Activated CD4-positive, alpha-beta T cell treated with anti-CD3 and anti-CD28 coated beads for 36 hours (primary cell): ENCODE measurements at places on chromosomes 4 and X.

DNA sequence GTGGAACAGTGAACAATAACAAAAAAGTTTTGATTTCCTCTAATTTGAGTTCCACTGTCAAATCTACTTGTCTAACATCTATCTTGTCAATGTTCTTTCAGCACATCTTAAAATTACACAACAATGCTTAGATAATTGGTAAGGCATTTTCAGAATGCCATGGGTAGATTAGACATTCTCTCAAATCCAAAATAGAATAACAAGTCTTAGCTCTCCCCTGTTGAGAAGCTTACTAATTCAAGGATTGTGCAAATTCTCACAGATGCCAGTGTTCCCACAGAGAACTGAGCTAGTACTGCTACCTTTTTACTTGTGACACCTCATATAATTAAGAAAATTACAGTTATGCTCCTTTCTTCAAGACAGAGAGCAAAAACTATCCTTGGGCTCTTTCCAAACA lies 2442.0 kb downstream of the PCDH7 start:
- DNase-seq, result no peak

GRCh38 chr4:175813204-175813603 lies 1.1 kb upstream of the GPM6A start:
- DNase-seq, result no peak

DNA sequence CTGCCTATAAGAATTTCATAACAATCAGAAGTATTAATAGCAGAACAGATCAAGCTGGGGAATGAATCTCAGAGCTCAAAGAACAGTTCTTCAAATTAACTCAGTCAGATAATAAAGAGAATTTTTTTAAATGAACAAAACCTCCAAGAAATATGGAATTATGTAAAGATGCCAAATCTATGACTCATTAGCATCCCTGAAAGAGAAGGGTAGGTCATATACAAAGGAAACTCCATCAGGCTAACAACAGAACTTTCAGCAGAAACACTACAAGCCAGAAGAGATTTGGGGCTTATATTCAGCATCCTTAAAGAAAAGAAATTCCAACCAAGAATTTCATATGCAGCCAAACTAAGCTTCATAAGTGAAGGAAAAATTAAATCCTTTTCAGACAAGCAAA lies 28.6 kb downstream of the CBR4 start:
- no peak for DNase-seq

DNA sequence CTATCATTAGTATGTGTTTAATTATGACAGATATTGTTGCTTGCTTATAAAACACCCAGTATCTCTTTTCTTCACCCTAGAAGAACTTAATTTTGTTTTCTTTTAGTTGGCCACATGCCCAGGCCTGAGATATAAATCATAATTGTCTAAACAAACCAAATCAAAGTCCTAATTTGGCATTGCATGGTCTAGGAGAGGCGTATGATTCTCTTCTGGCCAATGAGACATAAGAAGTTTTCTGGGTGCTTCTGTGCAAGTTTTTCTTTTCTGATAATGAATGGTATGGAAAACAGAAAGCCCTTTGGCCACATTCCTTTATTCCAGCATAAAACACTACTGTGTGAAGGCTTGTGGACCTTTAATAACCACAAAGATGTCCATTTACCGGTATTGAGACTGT lies 192.9 kb upstream of the CTSO start:
- no peak for DNase-seq

GRCh38 chr4:54315561-54316538 lies 86.8 kb downstream of the PDGFRA start:
- DNase-seq, result no peak

DNA sequence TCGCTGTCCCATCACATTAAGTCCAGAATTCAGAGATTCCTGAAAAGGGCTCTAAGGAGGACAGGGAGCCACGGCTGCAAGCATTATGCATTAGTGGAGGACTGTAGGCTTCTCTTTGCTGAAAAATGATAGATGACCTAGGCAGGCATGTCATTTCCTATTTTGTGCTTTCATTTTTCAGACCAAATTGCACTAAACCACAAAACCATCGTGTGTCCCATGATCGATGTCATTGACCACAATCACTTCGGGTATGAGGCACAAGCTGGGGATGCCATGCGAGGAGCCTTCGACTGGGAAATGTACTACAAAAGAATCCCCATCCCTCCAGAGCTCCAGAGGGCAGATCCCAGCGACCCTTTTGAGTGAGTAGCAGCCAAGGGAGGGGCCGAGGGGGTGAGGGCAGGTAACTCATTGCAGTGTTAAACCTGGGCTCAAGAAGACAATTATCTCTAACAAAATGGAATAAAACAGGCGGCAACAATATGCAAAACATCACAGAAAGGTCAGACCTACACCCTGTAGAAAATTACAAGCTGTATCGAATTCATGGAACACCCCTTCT lies 355.2 kb upstream of the GALNT7 start:
- peak; percentile 8 for DNase-seq
